Occipital lobe (tissue), 3 donors: ENCODE measurements at places on chromosomes 5 and 9. TPM values are rescaled to one million over a fixed set of nuclear protein-coding genes. Genes with fewer than 3 reads are reported as not detected.
A peak's percentile ranks its signal among the peaks of the same experiment; 100 is the strongest.

FGF1 gene
- total RNA-seq, result 6.9 TPM

ENC1 gene
- 1,378 TPM for total RNA-seq

CCDC183 gene
- total RNA-seq, result 2.8 TPM

ELAVL2 gene
- total RNA-seq, result 297 TPM

CCDC107 gene
- 10.5 TPM for total RNA-seq

POLR3G gene
- total RNA-seq, result 4.5 TPM

NRARP gene
- total RNA-seq, result 3.6 TPM

RLN2 gene
- total RNA-seq, result not detected

HACD4 gene
- total RNA-seq, result 0.94 TPM

STARD4 gene
- 73.6 TPM for total RNA-seq

DNA sequence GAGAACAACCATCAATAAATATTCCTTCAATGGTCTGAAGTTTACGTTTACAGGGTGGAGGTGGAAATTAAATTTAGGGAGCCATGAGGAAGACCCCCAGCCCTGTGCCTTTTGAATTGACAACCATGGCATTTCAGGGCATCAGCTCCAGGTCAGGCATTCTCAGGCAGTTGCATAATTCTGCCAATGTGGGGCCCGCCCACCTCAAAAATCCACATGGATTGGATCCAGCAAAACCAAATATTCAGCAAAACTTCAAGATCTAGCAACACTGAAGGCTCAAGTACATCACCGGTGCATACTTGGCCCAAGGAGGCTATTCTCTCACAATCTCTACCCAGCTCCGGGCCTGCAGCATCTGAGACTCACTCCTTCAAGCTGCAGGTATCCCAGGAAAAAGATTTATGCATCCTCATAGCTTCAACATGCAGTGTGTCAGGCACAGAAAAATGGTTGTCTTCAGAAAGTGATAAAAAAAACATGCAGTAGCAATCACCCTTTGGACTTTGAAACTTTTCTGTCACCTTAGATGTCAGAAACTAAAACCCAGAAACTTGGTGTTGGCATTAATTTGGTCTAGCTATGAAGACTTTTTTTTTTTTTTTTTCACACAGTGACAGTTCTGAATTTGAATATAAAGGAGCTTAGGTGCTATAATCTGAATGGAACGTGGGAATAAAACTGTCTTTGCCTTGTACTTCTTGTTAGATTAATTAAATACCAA, 21.4 kb upstream of the ANXA2R start:
- no peak for DNase-seq

DNA sequence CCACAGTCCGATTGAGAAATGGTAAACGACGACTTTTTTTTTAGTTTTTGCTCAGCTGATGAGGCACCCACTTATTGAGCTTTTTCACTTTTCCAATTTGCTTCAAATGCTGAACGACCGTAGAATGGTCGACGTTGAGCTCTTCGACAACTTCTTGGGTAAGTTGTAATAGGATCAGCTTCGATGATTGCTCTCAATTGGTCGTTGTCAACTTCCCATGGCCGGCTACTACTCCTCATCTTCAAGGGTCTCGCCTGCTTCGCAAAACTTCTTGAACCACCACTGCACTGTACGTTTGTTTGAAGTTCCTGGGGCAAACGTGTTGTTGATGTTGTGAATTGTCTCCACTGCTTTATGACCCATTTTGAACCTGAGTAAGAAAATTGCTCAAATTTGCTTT, 35.7 kb downstream of the NSD1 start:
- no peak for DNase-seq

GRCh38 chr9:19331877-19332276, 48.2 kb downstream of the RPS6 start:
- no peak for DNase-seq

DNA sequence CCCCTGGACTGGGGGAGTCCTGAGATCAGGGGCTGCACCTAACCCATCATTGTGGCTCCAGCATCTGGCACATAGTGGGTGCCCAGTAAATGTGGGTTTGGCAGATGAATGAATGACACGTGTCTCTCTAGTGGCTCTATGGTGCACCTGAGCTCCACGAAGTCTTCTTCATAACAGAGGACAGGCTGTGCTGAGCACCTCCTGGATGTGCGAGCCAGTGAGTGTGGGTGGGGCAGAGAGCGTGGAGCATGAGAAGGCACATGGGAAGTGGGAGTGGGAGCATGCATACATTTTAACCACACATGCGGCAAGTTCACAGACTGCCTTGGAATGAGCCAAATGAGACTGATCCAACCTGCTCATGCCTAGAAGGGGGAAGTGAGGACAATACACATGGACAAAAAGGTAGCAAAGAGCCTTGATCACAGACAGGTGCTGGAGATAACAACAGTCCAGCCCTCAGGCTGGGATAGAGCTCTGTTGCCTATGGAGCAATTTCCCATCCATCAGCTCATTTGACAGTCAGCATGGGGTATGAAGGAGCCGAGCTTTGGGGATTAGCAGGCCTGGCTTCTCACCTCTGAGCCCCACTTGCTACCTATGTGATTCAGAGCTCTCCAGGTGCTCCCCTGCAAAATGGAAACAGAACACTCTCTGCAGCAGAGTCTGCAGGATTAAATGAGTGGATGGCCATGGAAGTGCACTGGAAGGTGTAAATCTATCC, 76.2 kb upstream of the TBC1D2 start:
- peak; percentile 30 for DNase-seq

DNA sequence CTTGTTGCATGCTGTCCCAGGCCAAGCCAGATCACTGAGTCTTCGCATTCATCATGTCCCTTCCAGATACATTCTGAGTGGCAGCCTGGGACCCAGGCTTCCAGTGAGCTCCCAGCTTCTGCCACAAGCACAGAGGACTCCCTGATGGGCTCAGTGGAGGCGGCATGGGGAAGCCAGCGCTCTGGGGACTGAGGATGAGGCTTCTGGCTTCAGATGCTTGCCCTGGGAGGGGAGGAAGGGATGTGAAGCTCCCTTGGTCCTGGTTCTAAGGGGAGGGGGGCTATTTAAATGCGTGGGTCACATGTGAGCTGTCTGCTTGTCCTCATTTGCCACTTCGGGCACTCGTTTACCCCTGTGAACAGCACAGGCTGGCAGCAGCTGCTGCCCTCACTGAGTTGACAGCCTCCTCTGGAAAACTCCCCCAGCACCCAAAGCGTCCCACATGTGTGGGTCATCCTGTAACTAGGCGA, 174.0 kb downstream of the NR3C1 start:
- no peak for DNase-seq

- DNase-seq, result no peak
Measured at GRCh38 chr9:16277471-16277960, 593.0 kb downstream of the BNC2 start.

DNA sequence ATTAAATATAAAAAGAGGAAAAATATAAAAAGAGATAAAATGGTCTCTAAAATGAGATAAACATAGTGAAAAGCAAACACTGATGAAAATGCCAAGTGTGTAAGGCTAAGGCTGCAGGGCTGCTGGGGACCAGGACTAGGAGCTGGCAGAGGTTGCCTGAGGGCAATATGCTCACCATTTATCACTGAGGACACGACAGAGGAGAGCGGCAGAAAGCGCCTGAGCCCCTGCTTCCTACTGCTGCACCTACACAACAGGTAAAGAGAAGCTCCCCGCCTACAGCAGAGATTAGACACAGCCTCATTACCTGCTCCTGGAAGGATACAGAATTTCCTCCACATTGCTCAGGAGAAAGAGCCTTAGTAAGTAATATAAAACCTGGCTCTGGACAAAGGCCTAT, 70.7 kb upstream of the PPP1R2B start:
- no peak for DNase-seq

DNA sequence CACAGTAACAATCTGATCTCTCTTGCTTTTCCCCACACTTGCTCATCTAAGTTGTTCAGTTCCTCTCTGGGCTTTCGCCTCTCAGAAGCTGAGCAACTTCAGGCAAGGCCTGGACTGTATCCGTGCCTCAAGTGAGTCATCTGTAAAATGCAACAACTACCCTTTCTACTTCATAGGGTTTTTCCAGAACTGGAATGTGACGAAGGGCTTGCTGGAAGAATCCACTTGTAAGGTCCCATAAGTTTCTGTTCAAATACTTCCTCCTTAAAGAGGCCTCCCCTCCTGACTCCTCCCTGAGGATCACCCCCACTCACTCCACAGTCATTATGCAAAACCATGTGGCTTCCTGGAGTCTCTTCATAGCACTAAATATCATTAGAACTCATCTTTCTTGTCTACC, 17.5 kb upstream of the INSYN2B start:
- DNase-seq, result no peak

DNA sequence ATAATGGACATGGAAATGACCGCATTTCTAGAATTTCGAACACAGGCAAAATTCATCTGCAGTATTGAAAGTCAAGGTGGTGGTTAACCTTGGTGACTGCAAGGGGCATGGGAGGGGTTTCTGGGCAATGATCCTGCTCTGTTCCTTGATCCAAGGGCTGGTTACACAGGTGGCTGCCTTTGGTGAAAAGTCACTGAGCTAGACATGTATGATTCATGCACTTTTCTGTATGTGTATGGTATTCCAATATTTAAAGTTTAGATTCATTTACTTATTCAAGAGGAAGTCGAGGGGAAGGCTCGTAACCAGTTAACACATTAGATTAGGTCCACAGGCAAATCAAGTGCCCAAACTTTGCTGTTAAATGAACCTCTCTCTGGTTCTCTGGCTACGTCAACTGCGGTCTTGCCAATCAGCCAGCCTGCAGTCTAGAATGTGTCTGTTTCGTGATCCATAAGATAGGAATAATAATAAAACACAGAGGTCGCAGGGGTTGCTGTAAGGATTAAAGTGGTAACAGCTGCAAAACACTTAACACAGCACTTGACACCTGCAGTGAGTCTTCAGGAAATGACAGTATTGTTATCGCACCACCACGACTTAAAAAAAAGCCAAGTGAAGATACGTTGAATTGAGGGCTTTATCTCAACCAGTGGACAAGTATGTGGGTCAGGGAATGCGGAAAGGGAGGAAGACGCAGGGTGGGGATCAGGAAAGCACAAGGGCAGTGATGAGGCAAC, 92.5 kb downstream of the TLE1 start:
- no peak for DNase-seq

DNA sequence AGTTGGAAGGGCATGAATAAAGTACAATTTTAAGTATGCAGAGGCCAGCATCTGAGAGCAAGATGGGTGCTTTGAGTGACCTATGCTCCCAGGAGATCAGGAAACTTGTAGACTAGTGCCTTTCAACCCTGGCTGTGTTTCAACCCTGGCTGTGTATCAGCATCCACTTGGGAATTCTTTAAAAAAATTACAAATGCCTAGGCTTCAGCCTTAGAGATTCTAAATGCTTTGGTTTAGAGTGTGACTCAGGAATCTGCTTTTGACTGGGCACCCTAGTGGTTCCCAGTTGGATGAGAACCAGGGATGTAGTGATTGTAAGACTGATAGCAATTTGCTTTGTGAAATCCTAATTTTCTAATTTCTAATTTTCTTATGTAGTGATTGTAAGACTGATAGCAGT, 65.6 kb downstream of the RALGPS1 start:
- DNase-seq, result no peak

- no peak for DNase-seq
Measured at GRCh38 chr5:142969624-142970439, 199.7 kb downstream of the ARHGAP26 start.

GRCh38 chr5:77550406-77550805, 58.3 kb upstream of the WDR41 start:
- DNase-seq, result no peak

- DNase-seq, result no peak
Measured at GRCh38 chr9:76542360-76542759, 83.4 kb downstream of the GCNT1 start.

GRCh38 chr9:89690334-89690912, 85.6 kb downstream of the GADD45G start:
- no peak for DNase-seq

GRCh38 chr9:136529516-136530460, 16.1 kb downstream of the NOTCH1 start:
- no peak for DNase-seq

DNA sequence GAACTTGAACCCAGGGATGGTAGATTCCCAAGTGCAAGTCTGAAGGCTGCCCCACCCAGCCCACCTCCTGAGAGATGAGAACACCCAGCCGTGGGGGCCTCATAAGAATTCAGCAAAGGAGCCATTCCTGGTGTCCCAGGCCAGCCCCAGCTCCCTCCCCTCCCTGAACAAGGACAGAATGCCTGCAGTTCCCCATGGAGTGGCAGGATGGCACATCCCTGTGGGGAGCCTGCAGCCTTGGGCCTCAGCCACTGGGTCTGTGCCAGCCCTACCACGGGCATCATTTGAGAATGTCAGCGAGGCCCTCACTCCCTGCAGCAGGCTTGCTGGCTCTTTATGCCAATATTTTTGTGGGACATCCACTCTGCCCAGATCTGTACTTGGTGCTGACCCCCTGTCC, 36.2 kb upstream of the RAPGEF1 start:
- DNase-seq, result no peak

GRCh38 chr5:125961150-125961549, 462.1 kb upstream of the GRAMD2B start:
- DNase-seq, result no peak

DNA sequence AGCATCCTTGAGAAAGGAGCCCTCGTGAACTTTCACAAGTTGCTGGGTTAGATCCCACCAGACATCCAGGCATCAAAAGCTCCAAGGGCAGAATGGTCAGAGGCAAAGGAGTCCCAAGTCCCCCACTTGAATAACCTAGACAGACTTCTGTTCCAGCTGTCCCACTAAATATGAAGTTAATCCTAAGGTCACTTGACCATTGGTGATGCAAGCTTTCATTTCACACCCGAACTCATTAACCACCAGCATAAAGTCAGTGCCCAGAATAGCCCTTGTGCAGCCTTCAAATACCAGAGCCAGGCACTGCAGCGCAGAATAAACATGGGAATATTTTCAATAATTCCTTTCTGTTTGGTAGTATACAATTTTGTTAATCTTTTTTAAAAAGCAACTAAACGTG, 28.9 kb downstream of the OXCT1 start:
- no peak for DNase-seq

DNA sequence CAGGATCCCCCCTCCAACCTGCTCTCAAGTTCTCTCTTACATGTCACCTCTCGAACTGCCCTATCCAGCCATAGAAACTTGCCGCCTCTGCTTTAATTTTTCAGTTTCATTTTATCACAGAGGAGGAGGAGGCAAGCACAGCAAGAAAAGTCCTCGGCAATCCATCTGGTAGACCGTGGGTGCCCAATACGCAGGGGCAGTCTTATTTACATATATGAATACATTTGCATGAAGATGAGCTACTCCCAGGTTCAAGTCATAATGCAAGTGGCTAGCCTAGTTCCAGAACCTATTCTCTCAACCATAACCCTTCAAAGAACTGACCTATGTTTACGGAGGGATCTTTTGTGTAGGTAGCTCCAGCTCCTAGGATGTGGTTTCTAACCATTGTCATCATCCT, 223.2 kb upstream of the PANK3 start:
- DNase-seq, result no peak

DNA sequence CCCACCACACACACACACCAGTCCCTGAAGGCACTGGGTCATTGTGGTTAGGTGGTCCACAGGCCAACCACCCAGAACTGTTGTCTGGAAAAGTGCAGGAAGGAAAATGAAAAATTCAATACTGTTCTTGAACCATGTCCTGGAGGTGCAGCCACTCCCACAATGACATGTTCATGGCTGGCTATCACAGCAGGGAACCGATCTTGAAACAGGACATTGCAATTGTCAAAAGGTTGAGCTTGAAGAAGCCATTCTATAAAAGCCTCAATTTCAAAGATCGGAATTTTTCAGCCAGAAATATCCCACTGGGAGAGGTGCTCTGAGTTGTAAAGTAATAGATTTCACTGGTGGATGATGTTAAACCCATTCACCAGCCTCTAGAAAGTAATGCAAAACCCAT, 218.2 kb downstream of the GNA14 start:
- DNase-seq, result no peak

- DNase-seq, result no peak
Measured at GRCh38 chr9:114223564-114224246, 68.4 kb downstream of the COL27A1 start.
